Left ventricle myocardium inferior (tissue), 1 donor: ENCODE measurements at places on chromosomes 1 and 21.

DNA sequence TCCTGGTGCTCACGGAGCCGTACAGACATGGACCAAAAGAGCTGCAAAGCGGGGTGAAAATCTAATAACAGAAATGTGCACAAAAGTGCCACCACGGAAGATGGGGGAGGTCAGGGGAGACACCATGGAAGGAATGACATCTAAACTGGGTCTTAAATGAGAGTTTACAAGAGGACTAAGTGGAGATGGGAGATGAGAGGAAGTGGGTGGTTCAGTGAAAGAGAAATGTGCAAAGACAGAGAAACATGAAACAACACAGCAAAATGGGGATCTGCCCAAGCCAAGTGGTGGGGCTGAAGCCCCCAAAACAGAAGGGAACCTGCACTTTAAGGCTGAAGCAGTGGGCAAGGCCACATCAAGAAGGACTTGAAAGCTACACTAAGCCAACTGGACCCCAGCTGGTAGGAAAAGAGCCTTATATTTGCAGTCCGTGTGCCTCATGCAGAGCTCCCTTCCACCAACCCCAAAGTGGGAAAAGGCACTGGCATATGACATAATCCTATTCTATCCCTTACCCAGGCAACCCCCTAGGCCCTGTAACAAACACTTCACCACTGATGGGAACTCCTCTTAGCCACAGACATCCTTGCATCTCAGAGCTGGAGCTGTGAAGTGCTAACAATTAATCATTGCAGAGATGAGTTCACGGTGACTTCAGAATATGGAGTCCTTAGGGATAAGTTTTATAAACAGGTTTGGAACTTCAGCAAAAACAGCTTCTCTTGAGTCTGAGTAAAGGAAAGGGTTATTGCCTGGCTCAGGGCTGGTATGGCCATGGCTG is 198.6 kb upstream of the EDN2 start:
- H3K36me3 ChIP-seq: no peaks in the 10 kb centered on the region
- H3K4me3 ChIP-seq: no peak overlapping the region
- DNase-seq: no peak
- no peaks in the 10 kb centered on the region for H3K27me3 ChIP-seq
- peaks cover 46% of the 10 kb centered on the region for H3K4me1 ChIP-seq

DNA sequence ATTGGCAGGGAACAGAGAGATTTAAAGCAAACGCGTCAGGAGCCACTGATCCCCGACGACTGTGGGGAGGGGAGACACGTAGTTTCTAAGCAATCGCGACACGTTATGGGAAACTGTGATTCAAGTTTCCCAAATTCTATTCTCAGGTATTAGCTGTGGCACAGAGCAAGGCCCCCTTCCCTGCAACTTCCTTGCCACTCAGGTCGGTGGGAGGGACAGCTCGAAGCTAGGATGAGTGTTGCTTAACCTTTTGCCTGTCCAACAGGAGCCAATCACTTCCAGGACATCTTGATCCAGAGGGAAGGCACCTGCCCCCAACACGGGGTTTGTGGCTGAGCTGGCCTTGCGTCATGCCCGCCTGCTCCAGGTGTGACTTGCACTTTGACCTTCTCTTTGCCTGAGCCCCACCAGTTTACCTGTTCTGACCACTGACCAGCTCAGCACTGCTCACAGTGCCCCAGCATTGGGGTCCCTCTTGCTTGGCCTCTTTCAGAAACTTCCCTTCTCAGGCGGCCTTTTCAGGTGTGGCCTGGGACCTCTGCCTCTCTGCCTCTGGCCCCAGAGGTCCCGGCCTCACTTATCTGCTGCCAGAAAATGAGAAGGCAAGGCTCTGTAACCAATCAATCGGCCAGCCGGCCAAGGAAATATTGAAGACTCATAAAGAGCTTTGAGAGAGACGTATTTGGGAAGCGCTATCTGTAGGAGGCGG is 24.6 kb downstream of the TEX35 start:
- no peaks in the 10 kb centered on the region for H3K36me3 ChIP-seq
- H3K4me1 ChIP-seq: peaks cover 53% of the 10 kb centered on the region
- no peak overlapping the region for H3K4me3 ChIP-seq
- no peak for DNase-seq
- peak overlapping the region; percentile 88 for H3K27ac ChIP-seq

DNA sequence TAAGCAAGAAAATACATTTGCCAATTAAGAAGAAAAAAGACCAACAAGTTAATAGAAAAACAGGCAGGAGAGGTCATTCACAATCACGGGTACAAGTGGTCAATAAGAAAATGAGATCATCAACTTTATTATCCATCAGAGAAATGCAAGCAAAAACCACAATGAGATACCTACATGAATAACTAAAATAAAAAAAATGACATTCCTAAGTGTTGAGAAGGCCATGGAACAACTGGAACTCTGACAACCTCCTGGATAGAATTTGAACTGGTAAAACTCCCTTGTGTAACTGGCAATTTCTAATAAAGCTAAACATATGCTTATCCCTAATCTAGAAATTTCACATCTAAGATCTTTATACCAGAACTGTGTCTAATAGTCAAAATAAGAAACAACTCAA is 135.4 kb upstream of the BACE2 start:
- no peak overlapping the region for H3K27ac ChIP-seq
- DNase-seq: no peak

- no peaks in the 10 kb centered on the region for H3K27me3 ChIP-seq
- no peak overlapping the region for H3K4me3 ChIP-seq
- no peak for DNase-seq
- peaks cover 20% of the 10 kb centered on the region for H3K4me1 ChIP-seq
These were observed 441.7 kb downstream of the PRDM2 start for GRCh38 chr1:14141656-14142055.

GRCh38 chr21:45525910-45526306 is 16.3 kb downstream of the SLC19A1 start:
- peaks cover 10% of the 10 kb centered on the region for H3K4me1 ChIP-seq
- H3K27me3 ChIP-seq: no peaks in the 10 kb centered on the region
- H3K36me3 ChIP-seq: peaks cover 10% of the 10 kb centered on the region
- no peak overlapping the region for H3K4me3 ChIP-seq
